ENCODE measurements at places on chromosomes 16 and 17. TPM values are rescaled to one million over a fixed set of nuclear protein-coding genes. Genes with fewer than 3 reads are reported as not detected.
A peak's percentile ranks its signal among the peaks of the same experiment; 100 is the strongest.

DNA sequence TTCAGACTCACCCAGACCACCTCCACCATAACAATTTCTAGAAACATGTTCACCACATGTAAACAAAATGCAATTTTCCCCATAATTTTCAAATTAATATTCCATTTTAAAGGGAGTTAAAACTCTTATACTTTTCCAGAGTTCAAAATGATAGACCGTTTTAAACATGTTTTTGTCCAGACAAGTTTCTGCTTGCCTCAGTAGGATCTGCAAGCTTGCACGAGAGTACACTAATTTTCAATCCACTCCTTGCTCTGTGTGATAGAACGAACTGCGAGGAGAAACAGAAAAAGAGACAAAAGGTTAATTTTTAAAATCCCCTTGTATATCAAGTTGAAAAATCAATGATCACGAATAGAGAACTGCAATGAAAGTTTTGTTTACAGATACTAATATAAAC lies 7.1 kb downstream of the FAHD1 start:
- no peak for DNase-seq

GRCh38 chr16:55933038-55933437 lies 57.9 kb upstream of the CES5A start:
- DNase-seq: no peak

Gene GHDC
- 6.0 TPM for total RNA-seq

GRCh38 chr17:80060644-80061043 lies 24.2 kb downstream of the CCDC40 start:
- no peak for DNase-seq

Gene HYDIN
- 0.67 TPM for total RNA-seq

Gene SOX9
- total RNA-seq: 0.82 TPM

DNA sequence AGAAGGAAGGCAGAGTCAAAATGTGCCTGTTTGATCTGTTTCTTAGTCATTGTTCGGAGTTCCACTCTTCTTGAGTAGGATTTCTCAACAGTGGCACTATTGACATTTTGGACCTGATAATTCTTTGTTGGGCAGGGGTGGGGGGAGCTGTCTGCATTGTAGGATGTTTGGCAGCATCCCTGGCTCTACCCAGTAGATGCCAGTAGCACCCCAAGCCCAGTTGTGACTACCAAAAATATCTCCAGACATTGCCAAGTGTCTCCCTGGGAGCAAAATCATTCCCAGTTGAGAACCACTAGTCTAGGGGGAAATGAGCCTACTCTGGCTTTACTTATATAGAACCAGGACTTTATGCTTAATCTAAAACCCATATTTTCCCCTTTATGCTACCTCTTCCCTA lies 1.1 kb upstream of the GFOD2 start:
- DNase-seq: no peak

Gene MILR1
- total RNA-seq: 5.6 TPM

DNA sequence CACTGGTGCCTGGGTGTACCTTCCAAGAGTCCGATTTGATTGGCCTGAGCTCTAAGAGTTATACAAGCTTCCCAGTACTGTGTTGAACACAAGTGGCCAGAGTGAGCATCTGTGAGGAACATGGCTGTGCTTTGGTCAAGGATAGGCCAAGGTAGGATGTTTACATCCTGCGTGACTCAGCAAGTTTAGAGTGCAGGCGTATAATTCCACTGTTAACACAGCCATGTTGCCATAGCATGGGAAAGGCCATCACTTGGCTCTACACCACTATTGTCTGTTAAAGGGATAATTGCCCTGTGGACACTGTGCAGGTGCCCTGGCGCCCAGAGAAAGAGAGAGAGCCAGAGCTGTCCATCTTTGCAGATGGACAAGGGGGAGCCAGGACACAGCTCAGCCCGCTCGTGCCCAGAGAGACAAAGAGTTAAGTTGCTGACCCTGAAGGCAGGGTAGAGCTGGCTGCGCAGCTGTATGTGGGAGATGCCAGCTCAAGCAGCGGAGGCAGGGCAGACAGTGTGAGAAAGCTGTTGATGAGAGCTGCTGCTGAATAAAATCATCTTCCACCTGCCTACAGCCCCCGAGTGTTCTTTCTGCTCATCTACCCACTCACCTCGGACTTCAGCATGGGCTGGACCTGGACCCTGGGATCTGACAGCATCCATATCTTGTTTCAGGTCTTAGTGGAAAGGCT lies 11.7 kb downstream of the CFAP52 start:
- DNase-seq: no peak

Gene P2RX1
- not detected for total RNA-seq

DNA sequence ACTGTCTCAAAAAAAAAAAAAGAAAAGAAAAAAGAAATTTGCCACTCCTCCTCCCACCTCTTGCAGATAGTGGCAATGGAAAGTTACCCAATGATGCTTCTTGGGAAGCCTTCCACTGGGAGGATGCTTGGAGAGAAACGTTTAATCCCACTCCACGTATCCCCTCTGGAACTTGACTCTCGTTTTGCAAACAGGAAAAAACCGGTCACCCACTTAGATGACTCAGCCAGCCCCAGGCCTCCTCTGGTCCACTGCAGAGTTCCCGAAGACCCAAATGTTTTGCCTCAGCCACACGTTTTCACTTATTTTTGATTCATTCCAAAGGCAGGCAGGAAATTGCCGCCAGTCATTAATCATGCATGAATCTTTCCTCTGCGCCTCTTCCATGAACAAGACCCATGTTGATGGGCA lies 9.3 kb upstream of the TNFRSF17 start:
- DNase-seq: peak; percentile 97

GRCh38 chr16:11848842-11849241 lies 2.5 kb downstream of the RSL1D1 start:
- peak; percentile 30 for DNase-seq

- DNase-seq: peak; percentile 94
Measured at GRCh38 chr17:39123627-39124026, 27.8 kb downstream of the PLXDC1 start.

GRCh38 chr17:65587534-65588180 lies 26.2 kb upstream of the AXIN2 start:
- no peak for DNase-seq

GRCh38 chr17:2008332-2009126 lies 16.6 kb downstream of the RTN4RL1 start:
- DNase-seq: no peak

- DNase-seq: no peak
Measured at GRCh38 chr17:74839990-74840852, 19.5 kb downstream of the GRIN2C start.

GRCh38 chr16:11360641-11361373 lies 15.5 kb downstream of the RMI2 start:
- DNase-seq: no peak

Gene SMPD3
- not detected for total RNA-seq

DNA sequence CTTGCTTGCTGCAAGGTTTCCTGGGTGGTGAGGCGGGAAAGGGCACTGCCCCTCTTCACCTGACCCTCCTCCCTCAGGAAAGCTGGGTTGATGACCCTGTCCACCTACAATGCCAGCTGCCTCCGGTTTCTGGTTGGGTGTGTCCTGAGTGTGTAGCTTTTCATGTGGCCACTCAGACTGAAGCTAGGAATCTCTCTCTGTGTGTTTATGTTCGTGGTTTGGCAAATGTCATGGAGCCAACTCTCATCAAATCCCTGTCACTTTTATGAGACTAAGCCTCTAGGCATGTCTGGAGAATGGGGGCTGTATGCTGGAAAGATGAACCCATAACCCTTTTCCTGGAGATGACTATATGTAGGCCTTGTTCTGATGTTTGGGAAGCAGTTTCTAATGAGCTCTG lies 17.1 kb downstream of the PLEKHG4 start:
- DNase-seq: peak; percentile 22

GRCh38 chr17:55622547-55622946 lies 100.1 kb downstream of the TMEM100 start:
- no peak for DNase-seq

- peak; percentile 53 for DNase-seq
Measured at GRCh38 chr17:9817086-9817485, 4.8 kb downstream of the GSG1L2 start.

- no peak for DNase-seq
Measured at GRCh38 chr16:1662543-1662942, 15.5 kb upstream of the JPT2 start.

Gene KRT9
- not detected for total RNA-seq

DNA sequence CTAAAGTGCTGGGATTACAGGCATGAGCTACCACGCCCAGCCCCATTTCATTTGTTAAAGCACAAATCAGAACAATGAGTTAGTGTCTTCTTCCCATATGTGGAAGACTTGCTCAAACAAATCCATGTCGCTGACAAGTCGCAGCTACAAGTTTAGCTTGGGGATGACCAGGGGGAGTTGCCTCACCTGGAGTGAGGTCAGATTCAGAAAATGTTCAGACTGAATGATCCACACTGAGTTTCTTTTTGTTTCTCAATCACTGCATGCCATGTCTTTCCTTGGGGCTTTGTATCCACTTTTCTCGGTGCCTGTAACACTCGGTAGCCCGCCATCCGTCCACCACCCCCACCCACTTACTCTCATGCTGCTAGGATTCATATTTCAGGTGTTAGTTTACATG lies 437.3 kb upstream of the DYNLRB2 start:
- DNase-seq: no peak

Gene ZNF785
- 11.4 TPM for total RNA-seq

Gene RHBDF1
- total RNA-seq: 12.0 TPM

- DNase-seq: peak; percentile 28
Measured at GRCh38 chr17:30376621-30377452, 1.9 kb upstream of the CPD start.

Measured in MG63 (cell line).